ENCODE measurements at places on chromosomes 2 and 18.

GRCh38 chr2:18156002-18156401 is 277.5 kb downstream of the KCNS3 start:
- DNase-seq, result no peak

DNA sequence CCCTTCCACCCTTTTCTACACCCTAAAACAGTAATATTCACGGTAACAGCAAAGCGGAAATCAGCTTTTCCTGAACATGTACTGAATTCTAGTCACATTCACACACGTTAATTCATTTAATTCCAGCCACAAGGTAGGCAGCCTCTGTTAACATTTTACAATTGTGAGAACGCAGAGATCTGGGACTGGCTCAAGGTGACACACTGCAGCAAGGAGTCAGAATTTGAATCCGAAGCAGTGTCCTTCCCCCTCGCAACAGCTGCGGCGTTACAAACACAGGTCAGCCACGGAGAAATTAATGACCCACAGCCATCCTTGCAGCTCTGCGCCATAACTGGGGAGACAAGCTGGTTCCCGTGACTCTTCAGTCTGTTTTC is 818 bp upstream of the SLC20A1 start:
- no peak for DNase-seq

- no peak for DNase-seq
These were observed 803.2 kb upstream of the POU3F3 start for GRCh38 chr2:104050656-104051242.

- no peak for DNase-seq
These were observed 656 bp downstream of the LRRTM4 start for GRCh38 chr2:77521548-77521891.

DNA sequence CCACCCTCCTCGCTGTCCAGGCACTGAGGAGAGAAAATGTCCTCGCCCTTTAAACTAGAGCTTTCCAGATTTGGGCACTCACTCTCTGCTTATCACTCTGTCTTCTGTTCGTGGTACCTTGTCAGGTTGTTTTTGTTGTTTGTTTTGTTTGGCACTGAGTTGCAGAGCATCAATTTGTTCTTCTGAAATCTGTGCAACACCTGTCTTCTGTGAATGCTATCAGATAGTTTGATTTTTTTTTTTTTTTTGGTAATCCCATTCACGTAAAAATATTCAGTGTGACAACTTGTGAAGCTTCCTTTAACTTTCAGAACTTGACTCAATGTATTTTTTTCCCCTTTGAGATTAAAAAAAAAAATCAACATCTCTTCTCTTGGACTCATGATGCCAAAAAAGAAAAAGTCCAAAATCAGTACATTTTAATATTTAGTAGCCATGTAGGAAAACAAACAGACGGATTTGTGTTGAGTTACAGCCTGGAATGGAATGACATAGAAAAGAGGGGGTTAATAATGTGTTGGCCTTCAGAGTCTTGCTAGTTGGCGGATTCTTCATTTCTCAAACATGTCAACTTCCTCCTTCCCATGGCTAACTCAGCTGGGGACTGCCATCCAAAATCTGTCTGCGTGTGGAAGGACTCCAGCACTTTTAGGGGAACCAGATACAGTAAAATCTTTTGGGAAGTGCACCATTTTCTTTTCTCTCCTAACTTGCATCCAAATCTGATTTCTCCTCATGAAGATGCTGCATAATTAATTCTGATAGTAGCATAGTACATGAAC is 1.6 kb downstream of the TMEM178A start:
- DNase-seq, result no peak

DNA sequence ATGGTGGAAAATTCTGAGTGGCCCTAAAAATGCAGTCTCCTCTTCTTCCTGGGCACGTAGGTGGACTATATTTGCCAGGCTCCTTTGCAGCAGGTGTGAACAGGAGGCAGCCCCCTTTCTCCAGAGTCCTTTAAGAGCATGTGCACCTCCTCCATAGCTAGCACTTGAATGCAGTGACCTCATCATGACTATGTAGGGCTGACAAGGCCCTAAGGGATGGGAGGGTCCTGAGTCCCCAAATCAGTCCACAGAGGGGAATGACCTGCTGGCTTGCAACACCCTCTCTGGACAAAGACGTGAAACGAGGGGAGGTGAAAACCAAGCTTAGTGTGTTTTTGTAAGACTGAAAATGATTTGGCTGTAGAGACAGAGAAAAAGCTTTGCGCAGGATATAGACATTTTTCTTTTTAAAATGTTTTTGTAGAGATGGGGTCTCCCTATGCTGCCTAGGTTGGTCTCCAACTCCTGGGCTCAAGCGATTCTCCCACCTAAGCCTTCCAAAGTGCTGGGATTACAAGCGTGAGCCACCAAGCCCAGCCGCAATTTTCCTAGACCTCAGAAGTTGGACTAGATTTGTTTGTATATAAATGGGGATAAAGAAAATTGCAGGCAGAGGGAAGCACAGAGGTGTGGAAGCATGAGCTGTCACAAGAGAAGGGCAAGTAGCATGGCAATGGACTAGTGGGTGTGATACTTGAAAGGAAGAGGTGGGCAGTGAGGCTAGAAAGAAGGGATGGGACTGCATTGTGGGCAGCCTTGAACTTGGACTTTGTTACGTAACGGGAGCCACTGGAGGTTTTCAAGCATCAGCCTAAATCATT is 28.8 kb downstream of the LONRF2 start:
- DNase-seq, result no peak

GRCh38 chr18:56248610-56249235 is 389.7 kb downstream of the TXNL1 start:
- no peak for DNase-seq

DNA sequence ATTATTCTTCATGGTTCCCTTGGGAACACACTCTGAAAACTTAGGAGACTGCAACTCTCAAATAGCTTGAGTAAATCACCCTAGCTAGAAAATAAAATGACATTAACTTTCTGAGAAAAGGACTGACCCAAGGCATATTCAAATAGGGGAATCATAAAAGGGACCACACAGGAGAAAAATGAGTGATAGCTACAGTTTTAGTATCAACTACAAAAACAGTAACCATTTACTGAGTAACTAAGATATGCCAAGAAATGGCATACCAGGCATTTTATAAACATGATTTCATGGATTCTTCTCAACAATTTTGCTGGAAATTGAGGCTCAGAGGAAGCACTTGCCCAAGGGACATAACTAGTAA is 84.5 kb downstream of the AFF3 start:
- no peak for DNase-seq

GRCh38 chr2:154392256-154392655 is 306.2 kb upstream of the KCNJ3 start:
- DNase-seq, result no peak

DNA sequence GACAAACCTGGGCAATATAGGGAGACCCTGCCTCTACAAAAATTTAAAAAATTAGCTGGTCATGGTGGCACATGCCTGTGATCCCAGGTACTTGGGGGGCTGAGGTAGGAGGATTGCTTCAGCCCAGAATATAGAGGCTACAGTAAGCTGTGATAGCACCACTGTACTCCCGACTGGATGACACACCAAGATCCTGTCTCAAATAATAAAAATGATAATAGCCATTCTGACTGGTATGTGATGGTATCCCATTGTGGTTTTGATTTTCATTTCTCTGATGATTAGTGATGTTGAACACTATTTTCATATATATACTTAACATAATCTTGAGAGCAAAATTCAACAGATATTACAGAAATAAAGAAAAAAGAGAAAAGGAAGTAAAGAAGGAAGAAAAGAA is 1491.0 kb upstream of the PIK3C3 start:
- no peak for DNase-seq

- no peak for DNase-seq
These were observed 118.8 kb upstream of the EPB41L3 start for GRCh38 chr18:5662586-5663090.

GRCh38 chr2:180647221-180647620 is 333.2 kb upstream of the UBE2E3 start:
- no peak for DNase-seq

GRCh38 chr2:183179156-183179555 is 54.9 kb downstream of the NUP35 start:
- DNase-seq, result no peak

- no peak for DNase-seq
These were observed 1012.1 kb downstream of the TMEM182 start for GRCh38 chr2:103773884-103774283.

DNA sequence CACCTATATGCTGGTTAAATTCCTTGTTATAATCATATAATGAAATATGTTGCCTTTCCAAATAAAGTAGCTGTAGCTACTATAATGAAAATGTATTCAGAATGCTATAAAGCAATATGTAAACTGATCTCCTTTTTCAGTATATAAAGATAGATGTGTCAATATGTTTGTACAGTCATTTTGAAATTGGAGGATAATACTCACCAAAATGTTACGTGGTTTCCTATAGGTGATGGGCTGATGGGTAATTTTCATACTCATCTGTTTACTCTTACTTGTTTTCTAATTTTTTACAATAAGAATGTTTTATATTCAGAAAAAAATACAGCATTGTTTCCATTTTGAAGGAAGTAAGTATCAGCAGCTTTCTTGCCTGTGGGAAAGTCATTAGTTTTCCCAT is 70.2 kb downstream of the PRKRA start:
- no peak for DNase-seq

GRCh38 chr18:13493725-13494124 is 232.6 kb downstream of the FAM210A start:
- DNase-seq, result no peak

- DNase-seq, result no peak
These were observed 323.2 kb downstream of the NR4A2 start for GRCh38 chr2:156009293-156009692.

DNA sequence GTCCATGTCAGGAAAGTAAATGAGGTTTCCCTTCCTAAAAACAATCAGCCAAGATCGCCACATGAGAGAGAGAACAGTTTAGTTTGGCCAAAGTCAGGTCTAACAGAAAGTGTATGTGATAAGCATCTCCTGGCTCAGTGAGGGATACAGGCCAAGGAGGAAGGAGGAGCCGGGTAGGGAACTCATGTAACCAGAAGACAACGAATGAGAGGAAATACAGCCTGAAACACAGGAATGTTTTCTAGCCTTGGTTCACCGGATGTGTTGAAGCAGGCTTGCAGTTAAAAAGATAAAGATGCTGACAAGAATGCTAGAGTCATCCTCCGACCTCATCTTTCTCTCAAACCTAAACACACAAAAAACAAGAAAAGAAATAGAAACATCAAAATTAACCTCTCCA is 283.9 kb upstream of the SIX2 start:
- no peak for DNase-seq

DNA sequence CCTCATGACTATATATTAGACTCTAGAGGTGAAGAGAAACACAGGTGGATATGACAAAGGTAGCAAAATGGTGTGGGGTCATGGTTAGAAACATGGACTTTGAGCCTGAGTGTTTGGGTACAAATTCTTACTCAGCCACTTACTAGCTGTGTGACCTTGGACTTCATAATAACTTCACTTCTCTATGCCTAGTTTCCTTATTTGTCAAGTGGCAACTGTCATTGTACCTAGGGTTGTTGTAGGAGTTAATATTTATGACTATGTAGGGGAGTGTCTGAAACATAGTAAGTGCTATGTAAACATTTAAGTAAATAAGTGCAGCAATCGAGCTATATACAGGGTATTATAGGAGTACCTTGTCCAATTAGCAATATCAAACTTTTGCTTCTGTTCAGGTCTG is 49.7 kb upstream of the RAPH1 start:
- no peak for DNase-seq

DNA sequence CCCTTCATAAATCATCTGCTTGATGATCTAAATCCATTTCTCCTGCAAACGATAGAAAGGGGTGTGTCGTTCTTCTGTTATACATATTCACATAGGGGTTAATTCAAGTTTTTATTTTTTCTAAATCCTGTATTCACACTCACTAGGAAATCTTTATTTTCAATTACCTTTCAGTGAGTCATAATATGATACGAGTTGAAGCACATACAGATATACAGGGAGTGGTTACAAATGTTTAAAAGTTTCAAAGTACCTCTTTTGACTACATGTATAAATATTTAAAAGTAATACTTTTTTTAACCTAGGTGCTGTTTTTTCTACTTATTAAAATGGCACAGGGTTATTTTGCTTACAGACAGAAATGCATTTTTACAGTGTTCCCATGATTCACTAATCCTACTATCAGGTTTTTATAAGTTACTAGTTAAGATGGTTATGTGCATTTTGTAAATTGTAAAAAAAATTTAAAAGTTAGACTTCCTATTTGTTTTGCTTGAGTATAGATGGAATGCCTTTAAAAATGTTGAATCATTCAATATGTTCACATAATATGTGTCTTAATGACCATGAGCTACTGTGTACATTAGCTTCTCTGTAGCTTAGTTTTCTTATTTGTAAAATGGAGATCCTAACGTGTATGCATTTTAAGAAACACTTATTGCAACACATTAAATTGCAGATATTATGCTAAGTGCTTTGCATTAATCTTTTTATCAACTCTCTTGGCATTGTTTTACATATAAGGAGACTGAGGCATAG is 1378.1 kb downstream of the DSC3 start:
- DNase-seq, result no peak

DNA sequence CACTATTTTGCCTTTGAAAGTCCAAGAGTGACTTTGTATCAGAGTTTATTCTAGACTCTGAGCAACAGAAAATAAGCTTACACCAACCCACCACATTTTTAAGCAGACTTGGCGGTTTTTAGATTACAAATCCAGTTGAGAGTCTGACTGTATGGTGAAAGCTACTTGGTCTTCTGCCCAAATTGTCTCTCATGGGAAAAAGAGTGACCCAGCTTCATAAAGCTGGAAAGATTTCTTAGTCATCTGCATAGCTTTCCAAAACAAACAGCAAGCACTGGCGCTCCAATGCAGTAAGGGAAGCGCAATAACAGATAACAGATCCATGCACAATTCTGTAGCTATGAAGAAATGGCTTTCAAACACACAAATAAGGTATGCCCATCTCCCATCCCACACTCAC is 7.1 kb downstream of the DSG1 start:
- DNase-seq, result no peak

- DNase-seq, result no peak
These were observed 158.5 kb downstream of the TPO start for GRCh38 chr2:1571477-1572417.

- no peak for DNase-seq
These were observed 75.3 kb downstream of the SDC1 start for GRCh38 chr2:20149703-20150030.

DNA sequence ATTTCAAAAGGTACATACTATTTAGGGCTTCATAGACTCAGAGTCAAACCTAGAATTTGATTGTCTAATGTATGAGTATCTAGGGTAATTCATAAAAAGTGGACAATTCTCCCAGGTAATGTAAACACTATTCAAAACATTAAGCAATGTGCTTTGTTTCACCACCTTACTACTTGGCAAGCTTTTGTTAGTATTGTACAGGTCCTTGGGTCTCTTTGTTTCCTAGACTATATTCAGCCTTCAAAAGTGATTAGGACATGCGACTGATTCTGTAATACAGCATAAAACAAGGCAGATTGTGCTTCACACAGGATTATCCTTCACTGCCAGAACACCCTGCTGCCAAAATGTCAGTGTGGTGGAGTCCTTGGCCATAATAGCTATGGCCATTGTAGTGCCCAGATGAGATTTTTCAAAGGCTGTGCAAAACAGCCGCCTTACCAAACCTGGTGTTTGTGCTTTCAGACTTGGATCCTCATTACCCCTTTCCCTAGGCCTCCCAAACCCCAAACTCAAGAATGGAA is 90.1 kb upstream of the CAVIN2 start:
- DNase-seq, result no peak

- no peak for DNase-seq
These were observed 13.9 kb downstream of the PAX8 start for GRCh38 chr2:113264713-113265403.

All from thoracic aorta (tissue), 2 donors.